Osteocyte (in vitro differentiated cells): ENCODE measurements at places on chromosomes 4 and X.

DNA sequence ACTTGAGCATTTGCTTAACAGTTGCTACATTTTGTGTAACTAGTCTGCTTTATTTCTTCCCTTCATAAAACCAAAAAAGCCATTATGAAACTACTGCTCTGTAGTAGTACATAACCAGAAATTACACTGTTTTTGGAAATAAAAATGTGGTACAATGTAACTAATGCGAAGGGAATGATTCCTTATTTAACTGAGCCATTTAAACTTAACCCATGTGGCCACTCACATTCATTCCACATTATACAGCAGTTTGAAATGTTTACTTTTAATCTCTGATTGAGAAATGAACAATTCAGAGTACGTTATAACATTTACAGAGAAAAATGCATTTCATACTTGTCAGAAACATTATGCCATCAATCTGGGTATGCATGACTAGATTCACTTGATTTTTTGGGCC is 94.2 kb downstream of the NYX start:
- DNase-seq, result no peak

DNA sequence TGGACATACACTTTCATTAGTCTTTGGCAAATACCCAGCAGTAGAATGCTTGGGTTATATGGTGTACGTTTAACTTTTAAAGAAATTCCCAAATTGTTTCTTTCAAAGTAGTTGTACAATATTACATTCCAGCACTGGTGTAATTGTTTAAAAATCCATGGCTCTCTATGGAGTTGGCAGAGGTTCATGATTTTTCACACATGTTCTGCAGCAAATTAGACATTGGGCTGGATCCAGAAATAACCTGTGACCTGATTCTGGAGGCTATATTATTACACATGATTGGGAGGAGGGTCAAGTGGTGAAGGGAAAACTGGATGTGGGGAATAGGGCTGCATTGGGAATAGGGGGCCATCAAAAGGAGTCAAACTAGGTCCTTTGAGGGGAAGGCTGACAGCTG is 41.9 kb downstream of the MAMLD1 start:
- no peak for DNase-seq

- no peak for DNase-seq
Observed at GRCh38 chr4:80171656-80172055, 25.6 kb upstream of the PRDM8 start.

DNA sequence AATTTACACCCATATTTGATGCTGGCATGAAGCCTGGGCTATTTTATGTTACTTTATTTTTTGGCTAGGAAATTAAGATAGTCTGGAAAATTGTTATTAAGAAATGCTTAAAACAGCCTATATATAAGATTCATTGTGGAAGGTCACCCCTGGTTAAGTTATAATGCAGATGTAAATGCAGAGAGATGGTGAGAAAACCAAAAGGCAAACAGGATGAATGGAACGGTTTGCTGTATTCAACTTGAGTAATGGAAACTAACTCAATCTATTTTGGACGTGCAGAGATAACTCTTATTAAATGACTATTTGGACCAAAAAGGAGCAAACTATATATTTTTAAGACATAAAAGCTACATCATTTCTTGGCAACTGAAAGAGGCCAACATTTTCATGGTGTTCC is 446.3 kb upstream of the FRG1 start:
- DNase-seq, result no peak

DNA sequence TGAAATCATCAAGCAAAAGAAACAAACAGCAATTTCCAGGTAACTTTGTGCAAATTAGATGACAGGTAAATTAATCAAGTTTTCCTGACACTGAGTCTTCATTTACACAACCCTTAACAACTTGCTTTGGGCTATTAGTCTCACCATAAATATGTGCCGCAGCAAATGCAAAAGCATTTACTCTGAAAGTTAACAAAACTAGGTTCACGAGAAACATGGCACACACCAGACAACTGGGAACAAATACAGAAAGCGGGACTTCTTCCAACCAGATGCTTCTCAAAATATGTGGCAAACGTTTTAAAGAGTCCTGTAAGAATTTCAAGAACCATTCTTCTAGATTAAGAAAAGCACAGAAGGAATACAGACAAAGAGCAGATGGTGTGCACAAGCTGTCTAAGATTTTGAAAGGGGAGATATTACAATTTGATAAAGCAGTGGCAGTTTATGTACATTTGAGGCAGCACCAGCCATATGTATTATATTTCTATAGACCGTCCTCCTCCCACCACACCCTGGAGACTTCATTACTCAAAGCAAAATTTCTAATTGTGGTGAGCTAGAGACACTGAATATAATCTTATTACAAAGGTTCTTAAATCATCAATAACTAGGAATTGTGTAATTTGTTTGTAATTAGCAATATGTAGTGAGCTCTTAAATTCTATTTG is 192.5 kb upstream of the ADAMTS3 start:
- no peak for DNase-seq

DNA sequence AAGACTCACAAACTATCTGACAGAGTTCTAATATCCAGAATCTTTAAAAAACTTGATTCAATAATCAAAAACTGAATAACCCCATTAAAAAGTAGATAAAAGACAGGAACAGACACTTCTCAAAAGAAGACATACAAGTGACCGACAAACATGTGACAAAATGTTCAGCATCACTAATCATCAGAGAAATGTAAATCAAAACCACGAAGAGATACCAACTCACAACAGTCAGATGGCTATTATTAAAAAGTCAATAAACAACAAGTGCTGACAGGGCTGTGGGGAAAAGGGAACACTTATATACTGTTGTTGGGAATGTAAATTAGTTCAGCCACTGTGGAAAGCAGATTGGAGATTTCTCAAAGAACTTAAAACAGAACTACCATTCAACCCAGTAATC is 138.1 kb upstream of the RASGEF1B start:
- DNase-seq, result no peak

DNA sequence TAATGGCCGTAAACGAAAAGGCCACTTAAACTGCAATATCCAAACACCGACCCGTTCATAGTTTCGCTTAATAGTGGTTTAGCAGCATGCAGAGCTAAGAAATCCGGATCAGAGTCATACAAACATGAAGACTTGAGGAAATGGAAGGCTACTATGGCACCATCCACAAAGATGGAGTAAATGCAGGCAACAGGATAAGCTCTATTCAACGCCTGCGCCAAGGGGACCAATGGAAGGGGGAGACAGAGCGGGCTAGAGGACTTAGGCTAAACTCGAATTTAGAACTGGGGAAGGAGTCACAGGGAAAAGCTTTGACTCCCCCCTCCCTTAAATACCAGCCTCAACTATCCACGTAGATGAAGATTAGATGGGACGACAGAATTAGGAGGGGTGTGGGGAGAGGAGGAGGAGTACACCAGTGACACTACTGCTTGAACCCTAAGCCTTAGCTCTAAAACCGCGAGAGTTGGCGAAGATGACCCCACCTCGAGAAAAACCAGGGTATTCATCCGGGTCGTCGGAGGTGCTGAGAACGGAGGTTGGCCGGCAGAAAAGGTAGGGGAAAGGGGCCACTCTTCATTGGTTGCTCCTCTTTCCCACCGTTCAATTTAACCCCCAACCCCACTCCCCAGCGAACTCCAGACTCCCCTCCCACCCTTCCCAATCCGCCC is 3.5 kb downstream of the HUWE1 start:
- DNase-seq, result no peak

- DNase-seq, result no peak
Observed at GRCh38 chrX:9983846-9984245, 16.7 kb downstream of the CLDN34 start.

DNA sequence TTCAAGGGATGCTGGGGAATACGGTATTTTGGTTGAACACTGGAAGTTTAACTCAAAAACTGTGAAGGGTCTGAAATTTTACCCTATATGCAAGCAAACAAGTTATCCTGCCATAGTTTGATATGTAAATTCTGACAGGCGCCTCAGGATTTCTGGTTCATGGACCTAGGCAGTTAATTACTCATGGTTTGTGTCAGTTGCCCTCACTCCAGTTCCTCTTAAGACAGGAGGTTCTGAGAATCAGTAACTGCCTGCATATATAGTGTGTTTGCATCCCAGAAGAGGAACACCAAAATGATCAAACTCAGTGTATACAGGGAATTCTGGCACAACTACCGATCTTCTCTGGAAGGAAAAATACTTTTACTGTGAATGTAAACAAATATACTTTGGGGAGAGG is 360.4 kb upstream of the NWD2 start:
- no peak for DNase-seq

- DNase-seq, result no peak
Observed at GRCh38 chrX:13090027-13090338, 45.6 kb upstream of the FAM9C start.

DNA sequence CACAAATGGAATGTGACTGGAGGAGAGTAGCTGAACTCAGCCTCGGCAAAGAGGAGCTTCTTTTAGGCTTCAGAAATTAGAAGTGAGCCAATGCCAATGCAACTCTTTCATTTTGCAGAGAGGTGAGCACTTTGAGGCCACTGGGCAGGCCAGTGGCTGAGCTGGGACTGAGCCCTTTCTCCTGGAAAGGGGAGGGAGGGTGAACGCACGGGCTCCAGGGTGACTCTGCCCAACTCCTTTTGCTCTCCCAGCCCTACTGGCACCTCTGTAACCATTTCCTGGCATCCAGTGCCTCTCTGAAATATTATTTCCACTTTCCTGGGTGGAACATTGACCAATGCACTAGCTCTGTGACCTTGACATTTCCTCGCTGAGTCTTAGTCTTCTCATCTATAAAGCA is 88.1 kb downstream of the SLC2A9 start:
- DNase-seq, result no peak

DNA sequence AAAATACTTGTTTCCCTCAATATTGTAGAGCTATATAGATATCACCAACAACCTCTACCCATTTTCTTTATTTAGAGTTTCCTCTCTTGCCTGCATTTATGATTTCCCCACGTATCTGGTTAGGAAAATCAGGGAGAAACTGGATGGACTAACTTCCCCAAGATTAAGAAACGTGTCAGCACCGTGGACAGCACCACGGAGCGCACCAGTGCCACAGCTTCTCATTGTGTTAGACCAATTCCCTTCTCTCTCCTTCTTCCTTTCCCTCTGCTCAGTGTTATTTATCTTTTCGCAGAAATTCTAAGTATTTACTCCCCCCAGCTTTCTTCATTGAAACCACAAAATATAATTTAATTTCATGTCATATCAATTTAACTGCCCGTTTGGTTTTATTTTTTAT is 568.6 kb upstream of the BOD1L1 start:
- DNase-seq, result peak; percentile 87

DNA sequence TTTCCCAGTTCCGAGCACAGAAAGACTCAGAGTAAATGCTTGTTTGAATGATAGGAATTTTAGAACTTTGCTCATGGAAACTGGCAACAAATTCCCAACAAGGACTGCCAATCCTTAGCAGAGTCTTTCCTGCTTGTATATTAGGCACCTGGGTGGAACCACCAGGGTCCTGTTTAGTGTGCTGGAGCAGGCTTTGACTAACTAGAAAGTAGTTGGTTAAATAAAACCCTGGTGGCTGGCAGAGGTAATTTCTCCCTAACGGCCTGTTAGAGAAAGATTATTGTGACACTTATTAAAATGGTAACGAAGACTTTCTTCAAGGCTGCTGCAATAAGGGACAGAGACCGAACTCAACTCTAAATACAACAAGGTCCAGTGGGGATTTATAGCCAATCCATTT is 103.6 kb upstream of the TEX13D start:
- no peak for DNase-seq

DNA sequence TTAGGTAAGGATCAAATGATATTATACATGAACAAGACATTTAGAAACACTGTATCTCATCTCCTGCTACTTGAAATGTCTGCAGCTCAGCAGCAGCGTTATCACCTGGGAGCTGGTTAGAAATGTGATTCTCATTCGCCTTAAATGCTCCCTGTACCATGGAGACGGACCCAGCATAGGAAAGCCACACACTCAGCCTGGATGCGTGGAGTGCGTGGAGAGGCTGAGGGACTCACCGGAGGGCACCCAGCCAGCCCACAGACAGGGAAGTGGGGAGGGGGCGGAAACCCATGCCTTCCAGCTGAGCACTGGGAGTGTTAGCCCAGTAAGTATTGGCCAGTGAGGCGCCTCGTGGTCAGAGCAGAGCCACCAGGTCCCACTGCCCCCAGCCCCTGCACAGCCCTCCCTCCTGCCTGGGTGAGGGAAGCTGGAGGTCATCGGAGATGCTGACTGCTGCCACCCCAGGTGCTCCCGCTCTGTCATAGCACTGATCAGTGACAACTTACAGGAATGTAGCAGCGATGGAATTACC is 15.2 kb downstream of the SUPT20HL1 start:
- DNase-seq, result no peak
